ENCODE measurements at places on chromosomes 3 and 15.

GRCh38 chr3:33403756-33404155, 36.4 kb downstream of the UBP1 start:
- no peak for DNase-seq

GRCh38 chr3:197960694-197961581, 921 bp downstream of the LMLN start:
- DNase-seq = no peak

- DNase-seq = no peak
Measured at GRCh38 chr15:42128476-42128875, 28.0 kb downstream of the PLA2G4F start.

DNA sequence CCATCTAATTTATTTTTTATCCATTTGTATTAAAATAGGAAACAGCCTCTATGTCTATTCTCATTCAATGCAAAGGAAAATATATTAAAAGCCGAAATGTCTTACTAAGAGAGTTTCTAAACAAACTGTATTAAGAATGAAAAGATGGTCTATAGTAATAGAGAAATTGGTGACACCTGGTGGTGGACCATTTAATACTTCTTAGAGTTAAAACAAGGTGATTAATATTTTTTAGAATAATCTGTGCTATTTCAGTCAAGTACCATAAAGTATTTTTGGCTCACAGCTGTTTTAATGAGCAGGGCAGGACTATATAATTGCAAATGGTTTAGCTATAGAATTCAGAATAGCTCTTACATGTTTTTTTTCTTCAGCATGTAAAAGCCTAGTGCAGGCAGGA, 55.7 kb downstream of the SYNPR start:
- no peak for DNase-seq

GRCh38 chr3:187616307-187616972, 53.8 kb downstream of the SST start:
- DNase-seq = peak; percentile 75

GRCh38 chr3:128222796-128223385, 69.6 kb downstream of the EEFSEC start:
- DNase-seq = no peak
